Activated naive CD4-positive, alpha-beta T cell treated with anti-CD3 and anti-CD28 coated beads, Interleukin-2, amount 50 U/mL, for 72 hours (primary cell): ENCODE measurements at places on chromosomes 5 and 9.

DNA sequence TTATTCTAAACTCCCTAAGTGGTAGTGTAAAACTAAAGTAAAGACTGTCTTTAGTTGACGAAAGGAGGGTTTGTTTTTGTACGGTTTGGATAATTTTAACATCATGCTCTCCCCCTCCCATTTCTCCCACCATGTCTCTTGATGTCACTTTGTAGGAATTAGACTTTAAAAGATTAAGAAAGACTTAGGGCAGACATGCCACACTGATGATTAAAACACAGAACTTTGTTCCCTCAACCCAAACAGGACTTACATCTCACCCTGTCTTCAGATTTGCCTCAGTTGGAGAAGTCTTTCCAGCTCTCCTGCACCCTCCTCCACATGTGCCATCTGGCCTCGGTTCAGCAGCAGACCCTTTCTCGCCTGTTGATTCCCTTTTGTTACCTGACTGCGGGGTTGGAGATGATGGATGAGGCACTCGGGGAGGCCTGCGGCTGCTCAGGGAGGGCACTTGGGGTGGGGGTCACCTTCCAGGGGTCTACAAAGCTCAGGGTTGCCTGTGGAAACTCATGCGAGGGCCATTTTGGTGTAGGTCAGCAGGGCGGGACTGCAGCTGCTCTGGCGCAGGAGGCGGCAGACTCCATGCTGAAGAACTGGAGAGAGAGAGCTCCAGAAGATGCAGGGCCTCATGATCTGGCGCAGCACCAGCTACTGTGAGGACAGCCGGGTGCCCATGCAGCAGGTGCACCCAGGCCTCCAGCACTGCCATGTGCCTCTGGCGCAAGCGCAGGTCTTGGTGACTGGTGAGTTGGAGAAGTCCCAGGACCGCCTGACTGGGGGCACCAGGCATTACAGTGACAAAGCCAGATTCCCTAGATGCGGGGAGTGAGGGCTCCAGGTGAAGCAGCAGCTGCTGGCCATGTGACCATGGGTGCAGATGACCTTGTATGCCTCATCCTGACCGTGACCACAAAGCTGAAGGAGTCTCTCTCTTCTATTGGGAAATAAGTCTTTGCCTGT is 24.5 kb upstream of the EXOC3 start:
- no peak for DNase-seq

GRCh38 chr5:77086368-77086688 is 757 bp downstream of the ZBED3 start:
- DNase-seq = no peak

DNA sequence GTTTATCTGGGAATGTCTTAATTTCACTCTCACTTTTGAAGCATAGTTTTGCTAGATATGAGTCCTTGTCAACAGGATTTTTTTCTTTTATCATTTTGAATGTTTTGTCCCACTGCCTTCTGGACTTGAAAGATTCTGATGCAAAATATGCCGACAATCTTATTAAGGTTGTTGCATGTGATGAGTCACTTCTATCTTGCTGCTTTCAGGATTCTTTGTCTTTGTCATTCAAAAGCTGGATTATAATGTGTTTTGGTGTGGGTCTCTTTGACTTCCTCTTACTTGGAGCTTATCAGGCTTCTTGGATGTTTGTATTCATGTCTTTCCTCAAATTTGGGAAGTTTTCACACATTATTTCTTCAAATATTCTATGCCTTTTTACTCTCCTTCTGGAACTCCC is 33.8 kb downstream of the PLEKHG4B start:
- no peak for DNase-seq

GRCh38 chr5:9343146-9343850 is 202.6 kb downstream of the SEMA5A start:
- no peak for DNase-seq
